ENCODE measurements at places on chromosomes 3 and 15.

- no peak for DNase-seq
Observed at GRCh38 chr3:57127891-57128518, 37.1 kb downstream of the IL17RD start.

DNA sequence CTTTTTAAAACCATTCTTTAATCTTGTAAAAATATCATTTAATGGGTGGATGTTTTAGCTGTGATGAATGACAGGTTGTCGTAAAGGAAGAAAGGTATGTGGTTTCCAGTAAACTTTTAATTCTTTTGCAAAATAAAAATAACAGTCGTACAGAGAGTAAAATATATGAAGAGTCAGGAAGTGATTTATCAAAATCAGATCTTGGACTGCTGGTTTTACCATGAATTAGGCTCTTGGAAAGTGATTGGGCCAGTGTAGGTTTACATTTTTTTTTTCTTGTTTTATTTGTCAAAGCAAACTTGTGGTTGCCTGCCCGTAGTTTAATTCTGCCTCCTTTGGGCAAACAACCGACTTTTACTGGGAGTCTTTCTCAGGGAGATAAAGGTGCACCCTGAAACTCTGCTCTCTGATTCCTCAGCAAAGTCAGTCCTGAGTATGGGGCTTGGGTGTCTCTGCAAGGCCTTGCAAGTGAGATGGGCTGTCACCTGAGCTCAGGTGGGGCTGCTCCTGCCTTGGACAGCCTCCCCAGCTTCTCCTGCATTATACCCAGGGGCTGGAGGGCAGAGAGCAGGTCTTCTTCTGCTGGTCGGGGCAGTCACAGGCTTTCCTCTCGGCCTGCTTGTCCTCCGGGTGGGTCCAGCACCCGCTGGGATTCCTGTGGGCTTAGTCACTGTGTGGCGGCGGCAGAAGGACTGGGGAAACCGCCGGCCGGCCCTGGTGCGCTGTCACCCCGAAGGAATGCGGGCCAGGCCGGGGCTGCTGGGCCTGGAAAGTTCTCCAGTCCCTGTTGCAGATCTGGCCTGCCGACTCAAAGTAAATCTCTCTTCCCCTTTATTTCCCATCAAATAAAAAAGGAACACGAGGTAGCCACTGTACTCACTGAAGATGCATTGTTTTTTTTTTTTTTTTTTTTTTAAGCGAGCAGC is 79.0 kb downstream of the IGF1R start:
- no peak for DNase-seq

GRCh38 chr3:178283561-178283960 is 252.7 kb upstream of the KCNMB2 start:
- DNase-seq: no peak

DNA sequence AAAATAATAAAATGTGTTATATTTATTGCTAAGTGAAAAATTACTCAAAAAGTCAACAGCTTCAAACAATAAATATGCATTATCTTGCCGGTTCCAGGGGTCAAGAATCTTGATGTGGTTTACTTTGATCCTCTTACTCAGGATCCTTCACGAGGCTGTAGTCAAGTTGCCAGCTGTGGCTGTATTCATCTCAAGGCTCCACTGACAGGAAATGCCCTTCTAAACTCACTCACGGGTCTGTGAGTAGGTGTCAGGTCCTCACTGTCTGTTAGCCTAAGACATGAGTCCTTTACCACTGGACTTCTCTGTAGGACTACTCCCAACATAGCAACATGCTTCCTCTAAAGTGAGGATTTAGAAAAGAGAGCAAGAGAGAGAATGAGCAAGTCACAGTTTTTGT is 983.0 kb downstream of the SI start:
- DNase-seq: no peak

- no peak for DNase-seq
Observed at GRCh38 chr3:167754049-167754448, 18.5 kb downstream of the SERPINI1 start.

- DNase-seq: no peak
Observed at GRCh38 chr3:13782501-13782900, 97.4 kb downstream of the WNT7A start.

GRCh38 chr15:45094358-45094730 is 19.6 kb downstream of the DUOX2 start:
- DNase-seq: no peak

All from NCI-H2081 (cell line).